ENCODE measurements at places on chromosomes 11 and 22.

DNA sequence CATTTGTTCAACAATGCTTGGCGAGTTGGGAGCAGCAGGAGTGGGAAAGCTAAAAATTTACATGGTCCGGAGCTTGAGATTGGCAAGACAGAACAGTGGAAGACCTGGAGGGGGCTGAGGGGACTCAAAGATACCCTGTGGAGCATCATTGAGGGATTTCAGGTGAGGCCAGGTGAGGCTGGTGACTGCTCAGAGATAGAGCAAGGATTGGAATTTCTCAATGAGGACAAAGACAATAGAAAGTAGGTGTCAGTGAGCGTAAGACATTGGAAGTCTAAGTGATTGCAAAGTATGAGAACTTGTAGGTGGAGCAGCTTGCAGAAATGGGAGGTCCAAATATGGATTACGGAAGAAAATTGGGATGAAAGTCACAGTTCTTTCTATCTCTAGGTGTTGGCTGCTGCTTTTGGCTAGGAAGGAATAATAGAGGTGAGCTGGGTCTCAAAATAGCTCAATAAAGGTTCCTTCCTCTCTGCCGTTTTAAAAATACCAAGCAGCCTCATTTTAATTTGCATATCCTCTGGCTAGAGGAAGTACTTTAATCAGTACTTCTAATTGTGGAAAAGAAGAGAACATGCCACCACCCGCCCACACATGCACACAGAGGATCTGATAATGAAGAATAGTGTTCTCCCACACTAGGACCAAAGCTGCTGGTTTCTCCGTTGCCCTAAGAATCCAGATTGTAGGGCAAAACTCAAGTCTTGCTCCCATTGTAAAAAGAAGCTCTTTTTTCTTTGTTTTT, 41.8 kb upstream of the SORL1-AS1 start:
- no peak for DNase-seq

DNA sequence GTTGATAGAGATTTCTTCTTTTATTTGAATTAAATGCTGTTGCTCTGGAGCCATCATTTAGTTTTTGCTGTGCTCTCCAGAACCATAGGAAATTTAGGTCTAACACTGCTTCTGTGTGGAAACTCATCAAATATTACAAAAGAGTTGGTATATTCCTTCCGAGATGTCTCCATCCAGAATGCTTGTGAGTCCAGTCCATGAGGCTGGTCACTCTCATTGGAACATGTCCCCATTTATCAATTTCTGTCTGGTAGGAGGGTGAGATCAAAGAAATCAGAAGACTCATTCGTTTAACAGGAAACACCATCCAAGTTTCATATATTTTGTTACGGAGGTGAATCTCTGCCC, 52.4 kb upstream of the LMO2 start:
- DNase-seq = no peak

GRCh38 chr22:37219533-37219932, 7.3 kb upstream of the SSTR3 start:
- DNase-seq = no peak

DNA sequence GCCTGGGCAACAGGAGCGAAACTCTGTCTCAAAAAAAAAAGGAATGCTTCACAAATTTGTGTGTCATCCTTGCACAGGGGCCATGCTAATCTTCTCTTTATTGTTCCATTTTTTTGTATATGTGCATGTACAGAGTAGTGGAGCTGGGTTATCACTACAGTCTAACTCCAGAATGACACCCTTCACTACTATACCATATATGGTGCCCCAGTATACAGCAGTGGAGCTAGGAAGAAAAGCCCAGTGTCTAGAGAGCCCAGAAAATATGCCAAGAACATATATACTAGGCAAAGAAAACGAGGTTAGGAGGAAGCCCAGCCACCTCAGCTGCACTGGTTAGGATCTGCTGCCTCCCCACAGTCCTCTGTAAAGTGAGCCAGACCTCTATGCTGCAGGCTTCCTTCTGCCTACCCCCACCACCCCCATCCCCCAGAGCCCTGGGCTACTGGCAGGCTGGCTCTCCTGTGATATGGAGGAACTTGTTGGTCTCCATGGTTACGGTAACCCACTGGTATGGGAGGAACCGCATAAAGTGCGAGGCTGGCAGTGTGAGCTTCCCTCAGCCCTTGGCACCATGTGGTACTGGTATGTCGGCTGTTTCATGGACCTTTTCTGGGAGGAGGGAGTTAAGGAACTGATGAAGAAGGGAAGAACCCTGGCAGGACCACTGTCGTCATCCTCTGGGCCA, 34.3 kb downstream of the RCOR2 start:
- no peak for DNase-seq

- DNase-seq = no peak
Observed at GRCh38 chr11:132060567-132060966, 690.2 kb downstream of the NTM start.
